Activated T-cell treated with anti-CD3 and anti-CD28 coated beads, Interleukin-2, amount 50 U/mL, for 72 hours (primary cell): ENCODE measurements at places on chromosomes 5 and 9. TPM values are rescaled to one million over a fixed set of nuclear protein-coding genes. Genes with fewer than 3 reads are reported as not detected.

Gene STOML2
- total RNA-seq, result 169 TPM

Gene MYOT
- total RNA-seq, result not detected

Gene PCDHB16
- not detected for total RNA-seq

Gene C1QTNF2
- total RNA-seq, result not detected

Gene KCNV2
- total RNA-seq, result not detected
